NCI-H1417 treated with DMSO at 0.1 percent for 48 hours (cell line): ENCODE measurements at places on chromosomes 5 and 9.

DNA sequence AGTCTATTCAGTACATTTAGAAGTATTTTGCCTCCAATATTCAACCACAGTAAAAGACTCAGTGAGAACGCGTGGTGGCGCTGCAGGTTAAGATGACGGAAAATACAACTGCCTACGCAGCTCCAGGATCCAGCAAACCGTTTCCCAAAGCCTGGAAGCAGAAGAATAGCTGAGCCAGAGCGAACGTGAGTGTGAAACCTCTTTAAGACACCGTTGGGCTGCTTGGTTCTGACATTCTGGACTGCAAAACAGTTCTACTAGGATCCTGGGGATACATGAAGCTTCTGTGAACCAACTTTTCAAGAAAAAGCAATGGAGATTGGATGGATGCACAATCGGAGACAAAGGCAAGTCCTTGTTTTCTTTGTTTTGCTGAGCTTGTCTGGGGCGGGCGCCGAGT lies at the start of gene PCDHB16:
Gene PCDHB16, plus strand, starts transcription at position 140 of the 400 bp plus-strand sequence. Its CDS starts 173 bp downstream, at position 313.
- DNase-seq: no peak

DNA sequence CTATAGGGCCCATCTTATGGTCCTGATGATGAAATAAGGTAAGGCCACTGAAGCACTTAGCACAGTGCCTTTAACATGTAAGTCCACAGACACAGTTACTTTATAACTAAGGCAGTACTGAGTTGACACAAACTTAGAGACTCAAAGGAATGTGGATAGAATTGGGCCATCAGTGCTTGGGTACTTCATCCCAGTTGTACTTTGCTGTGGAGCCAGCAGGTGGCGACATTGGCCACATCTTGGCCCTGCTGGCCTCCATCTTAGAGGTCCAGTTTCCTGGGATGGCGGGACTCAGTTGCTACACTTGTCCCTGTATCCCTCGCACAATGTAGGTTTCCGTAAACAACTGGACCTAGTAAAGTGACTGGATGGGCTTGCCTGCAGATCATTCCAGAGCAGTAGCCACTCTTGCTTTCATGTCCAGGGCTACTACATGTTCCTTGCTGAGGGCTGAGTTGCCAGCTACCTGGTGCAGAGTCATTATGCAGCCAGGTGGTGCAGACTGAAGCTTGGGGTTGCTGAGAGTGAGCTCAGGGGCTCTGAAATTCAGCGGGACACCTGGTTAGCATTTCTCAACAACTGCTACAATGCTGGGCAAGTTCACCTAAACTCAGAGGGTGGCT lies 10.6 kb downstream of the MTAP start:
- no peak for DNase-seq

DNA sequence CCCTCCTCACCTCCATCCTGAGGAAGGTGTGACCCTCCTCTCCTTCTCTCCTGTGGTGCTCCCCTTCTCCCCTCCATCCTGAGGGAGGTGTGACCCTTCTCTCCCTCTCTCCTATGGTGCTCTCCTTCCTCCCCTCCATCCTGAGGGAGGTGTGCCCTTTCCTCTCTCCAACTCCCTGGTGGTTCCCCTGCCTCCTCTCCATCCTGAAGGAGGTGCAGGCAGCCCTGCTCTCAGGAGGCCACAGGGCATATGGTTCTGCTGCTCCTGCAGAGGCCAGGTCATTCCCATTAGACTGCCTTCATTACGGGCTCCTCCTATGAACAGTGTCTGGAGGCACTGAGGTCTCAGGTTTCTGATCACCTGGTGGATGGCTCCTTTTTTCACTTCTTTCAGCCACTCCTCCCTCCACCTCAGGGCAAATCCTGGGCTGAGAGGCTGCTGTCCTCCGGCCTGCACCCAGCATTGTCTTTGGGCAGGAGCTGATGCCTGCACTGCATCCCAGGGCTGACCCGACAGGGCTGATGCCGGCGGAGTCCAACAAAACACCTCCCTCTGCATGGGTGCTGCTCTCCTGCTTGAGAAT lies 197.1 kb downstream of the MED10 start:
- no peak for DNase-seq

DNA sequence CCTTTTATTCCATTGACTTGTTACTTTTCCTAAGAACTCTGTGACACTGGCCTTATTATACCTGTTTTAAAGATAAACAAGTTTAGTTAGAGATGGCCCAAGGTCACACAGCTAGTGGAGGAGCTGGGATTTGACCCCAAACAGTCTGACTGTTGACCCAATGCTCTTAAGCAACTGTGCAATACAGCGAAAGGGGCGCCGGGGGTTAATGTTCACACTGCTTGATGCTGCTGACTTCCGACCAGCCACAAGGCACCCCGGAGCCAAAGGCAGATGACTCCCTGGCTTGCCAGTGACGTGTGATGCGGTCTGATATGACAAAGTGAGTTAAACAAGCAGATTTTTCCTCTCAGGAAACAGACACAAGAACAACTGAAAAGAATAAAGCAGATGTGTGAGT lies 23.9 kb downstream of the PIK3R1 start:
- no peak for DNase-seq

GRCh38 chr5:73686912-73687311 lies 60.9 kb downstream of the ARHGEF28 start:
- no peak for DNase-seq

DNA sequence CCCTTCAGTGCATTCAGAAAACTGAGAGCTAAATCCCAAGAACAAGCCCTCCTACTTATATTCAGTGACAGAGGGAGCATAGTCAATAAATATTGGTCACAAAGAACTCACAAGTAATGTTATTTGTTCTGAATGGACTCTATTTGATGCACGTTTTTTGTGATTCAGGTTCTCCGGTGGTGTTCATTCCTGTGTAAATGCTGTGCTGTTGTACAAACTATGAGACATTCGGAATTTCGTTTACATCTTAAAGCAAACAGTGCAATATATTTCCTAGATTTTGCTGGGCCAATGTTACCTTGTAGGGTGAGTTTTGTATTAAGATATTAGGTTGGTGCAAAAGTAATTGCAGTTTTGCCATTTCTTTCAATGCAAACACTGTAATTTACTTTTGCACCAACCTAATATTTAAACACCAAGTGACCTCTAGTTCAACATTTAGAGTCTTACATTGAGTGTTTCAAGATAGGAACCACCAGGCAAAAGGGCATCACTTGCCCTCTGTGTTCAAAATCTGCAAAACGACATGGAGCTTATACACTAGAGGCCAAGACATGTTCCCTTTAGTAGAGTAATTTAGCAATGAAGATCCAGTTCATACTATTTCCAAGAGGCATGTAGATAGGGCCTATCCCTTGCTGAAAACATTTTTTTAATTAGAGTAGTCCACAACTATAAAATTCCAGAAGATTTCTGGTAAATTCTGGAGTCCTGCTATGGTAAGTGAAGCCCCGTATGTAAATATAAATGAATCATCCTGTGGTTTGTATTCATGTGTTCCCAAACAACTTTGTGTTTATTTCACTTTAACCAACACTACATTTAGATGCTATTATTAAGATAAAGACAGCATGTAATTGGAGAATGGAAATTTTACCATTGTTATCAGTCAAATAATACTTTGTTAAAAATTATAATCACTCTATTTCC lies 444.0 kb upstream of the PTGER4 start:
- no peak for DNase-seq

- DNase-seq: no peak
Measured at GRCh38 chr9:98236901-98237487, 18.5 kb downstream of the TBC1D2 start.

DNA sequence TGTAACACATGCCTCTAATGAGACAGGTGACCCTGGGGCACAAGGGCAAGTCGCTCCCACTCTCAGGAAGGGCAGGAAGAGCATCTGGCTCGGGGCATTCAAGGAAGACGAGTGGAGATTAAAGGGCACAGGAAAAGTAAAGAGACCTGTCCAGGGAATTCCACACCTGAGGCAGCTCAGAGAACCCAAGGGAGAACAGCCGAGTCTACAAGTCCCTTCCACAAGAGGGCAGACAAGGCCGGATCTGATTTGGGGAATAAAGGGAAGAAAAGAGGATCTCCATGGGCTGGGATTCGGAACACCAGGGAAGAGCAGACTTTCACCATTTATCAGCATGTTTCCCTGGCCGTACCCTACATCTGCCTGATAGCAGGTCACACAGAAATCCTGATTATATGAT lies 28.1 kb downstream of the GPX3 start:
- no peak for DNase-seq

GRCh38 chr9:36764364-36765076 lies 191.8 kb downstream of the MELK start:
- peak; percentile 15 for DNase-seq

DNA sequence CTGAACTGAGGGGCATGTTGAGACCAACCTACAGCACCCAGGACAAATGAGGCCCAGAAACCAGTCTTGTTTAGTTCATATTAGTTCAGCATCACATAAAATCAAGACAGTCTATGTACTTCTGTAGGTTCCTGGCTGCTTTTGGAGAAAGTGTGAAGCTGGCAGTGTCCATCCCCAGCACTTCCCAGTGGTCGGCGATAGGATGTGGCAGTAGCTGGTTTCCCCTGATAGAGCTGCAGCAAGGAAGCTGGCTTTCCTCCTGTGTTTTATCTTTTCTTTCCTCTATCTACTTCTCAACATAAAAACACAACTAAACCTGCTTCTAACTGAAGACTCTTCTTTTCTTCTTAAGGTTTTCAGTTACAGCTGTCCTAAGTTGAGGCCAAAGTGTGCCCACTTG lies 43.0 kb upstream of the SLC46A2 start:
- no peak for DNase-seq
